Lung microvascular endothelial cell (primary cell): ENCODE measurements at places on chromosomes 12 and 14. TPM values are rescaled to one million over a fixed set of nuclear protein-coding genes. Genes with fewer than 3 reads are reported as not detected.

CIDEB gene
- 1.3 and 2.6 TPM in 2 replicates for total RNA-seq

EML1 gene
- total RNA-seq, result 17.9 and 21.1 TPM in 2 replicates

RDH5 gene
- total RNA-seq, result 0.40 and 0.65 TPM in 2 replicates

ZNF891 gene
- total RNA-seq, result 0.22 and 0.60 TPM in 2 replicates

GRCh38 chr14:89317051-89317691, 99.9 kb downstream of the FOXN3 start:
- no peak for DNase-seq

CCNK gene
- 25.6 and 28.1 TPM in 2 replicates for total RNA-seq

- no peak for DNase-seq
These were observed 130.8 kb upstream of the RAP1B start for GRCh38 chr12:68479896-68480291.

RNF212B gene
- total RNA-seq, result not detected in 2 replicates

DNA sequence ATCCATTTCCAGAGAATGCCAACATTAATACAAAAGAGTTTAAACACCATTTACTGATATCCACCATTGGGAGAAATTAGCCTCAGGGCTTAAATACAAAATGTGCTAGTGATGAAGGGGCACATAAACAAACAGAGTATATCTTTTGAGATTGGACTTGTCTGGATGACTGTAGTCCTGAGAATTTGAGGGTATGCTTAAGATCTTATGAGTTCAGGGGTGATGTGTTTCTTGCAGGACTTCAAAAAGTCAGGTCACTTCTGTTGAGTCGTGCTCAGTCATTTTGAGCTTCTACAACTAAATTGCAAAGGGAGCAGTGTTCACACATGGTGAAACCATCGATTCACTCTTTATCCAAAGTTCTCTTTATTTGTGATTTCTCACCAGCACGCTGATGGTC, 425.7 kb downstream of the ATP23 start:
- DNase-seq, result no peak
